Activated CD4-positive, alpha-beta T cell treated with anti-CD3 and anti-CD28 coated beads for 36 hours (primary cell): ENCODE measurements at places on chromosomes 7 and 10. TPM values are rescaled to one million over a fixed set of nuclear protein-coding genes. Genes with fewer than 3 reads are reported as not detected.

GRCh38 chr10:26690731-26691475 lies 6.6 kb upstream of the PDSS1 start:
- no peak for DNase-seq

DNA sequence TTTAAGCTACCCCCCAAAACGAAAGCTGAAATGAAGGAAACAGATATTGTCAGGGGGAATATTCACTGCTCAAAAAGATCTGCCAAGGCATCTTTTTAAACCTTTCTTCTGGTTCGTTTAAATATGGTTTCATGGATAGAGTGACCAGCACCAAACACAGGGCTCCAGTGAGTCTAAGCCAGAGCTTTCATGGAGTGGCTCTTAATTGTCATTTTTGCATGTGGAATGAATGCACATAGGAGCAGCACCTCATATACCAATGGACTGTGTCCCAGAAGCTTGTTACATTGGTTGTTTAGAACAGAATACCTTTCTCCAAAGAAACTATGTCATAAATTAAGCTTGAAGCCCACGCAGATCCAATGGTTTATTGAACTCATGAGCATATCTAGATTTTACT lies 17.3 kb downstream of the MKX start:
- DNase-seq = no peak

DNA sequence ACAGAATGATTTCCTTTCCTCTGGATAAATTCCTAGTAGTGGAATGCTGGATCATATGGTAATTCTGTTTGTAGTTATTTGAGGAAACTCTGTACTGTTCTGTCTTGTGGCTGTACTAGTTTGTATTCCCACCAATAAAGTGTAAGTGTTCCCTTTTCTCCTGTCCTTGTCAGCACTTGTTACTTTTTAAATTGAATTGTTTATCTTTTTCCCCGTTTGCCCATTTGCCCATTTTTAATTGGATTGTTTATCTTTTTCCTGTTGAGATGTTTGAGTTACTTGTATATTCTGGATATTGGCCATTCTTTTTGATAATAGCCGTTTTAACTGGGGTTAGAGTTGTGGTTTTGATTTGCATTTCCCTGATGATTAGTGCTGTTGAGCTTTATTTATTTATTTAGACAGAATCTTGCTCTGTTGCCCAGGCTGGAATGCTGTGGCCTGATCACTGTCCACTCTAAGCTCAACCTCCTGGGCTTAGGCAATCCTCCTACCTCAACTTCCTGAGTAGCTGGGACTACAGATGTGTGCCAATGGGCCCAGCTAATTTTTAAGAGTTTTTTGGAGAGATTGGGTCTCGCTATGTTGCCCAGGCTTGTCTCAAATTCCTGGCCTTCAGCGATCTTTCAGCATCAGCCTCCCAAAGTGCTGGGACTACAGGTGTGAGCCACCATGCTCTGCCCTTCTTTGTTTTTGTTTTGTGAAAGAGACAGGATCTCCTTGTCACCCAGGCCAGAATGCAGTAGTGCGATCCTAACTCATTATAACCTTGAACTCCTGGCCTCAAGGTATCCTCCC lies 23.0 kb downstream of the BMPR1A start:
- DNase-seq = no peak

Gene SPDYE5
- not detected for total RNA-seq

Gene CCL24
- total RNA-seq = not detected
